ENCODE measurements at places on chromosomes 6 and 20. TPM values are rescaled to one million over a fixed set of nuclear protein-coding genes. Genes with fewer than 3 reads are reported as not detected.

Gene PRL
- not detected for polyA plus RNA-seq

Gene SPATS1
- polyA plus RNA-seq = not detected

Gene RCAN2
- polyA plus RNA-seq = 4.9 TPM

GRCh38 chr20:16049529-16050093 is 523.6 kb downstream of the KIF16B start:
- no peak overlapping the region for H3K27ac ChIP-seq
- H3K4me1 ChIP-seq = no peaks in the 10 kb centered on the region
- no peaks in the 10 kb centered on the region for H3K36me3 ChIP-seq
- DNase-seq = no peak

DNA sequence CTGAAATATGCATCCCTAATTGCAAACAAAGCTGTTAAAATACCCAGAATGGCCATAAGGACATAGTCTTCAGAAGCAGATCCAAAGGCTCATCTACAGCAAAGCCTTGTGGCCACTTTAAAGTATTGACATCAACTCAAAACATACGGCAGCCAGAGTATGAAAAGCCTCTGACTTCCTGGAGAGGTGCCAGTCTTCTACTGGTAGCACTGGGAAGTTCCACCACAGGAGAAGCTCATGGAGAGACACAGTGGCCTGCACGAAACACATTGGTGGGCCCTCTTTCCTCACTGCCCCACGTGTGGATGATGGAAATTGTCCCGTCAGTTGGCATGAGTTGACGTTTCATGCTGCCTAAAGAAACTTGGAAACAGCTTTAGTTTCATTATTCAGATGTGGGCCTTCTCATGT is 202.6 kb upstream of the HEY2 start:
- H3K27me3 ChIP-seq = no peaks in the 10 kb centered on the region
- DNase-seq = peak; percentile 13
- H3K36me3 ChIP-seq = no peaks in the 10 kb centered on the region
- no peaks in the 10 kb centered on the region for H3K4me1 ChIP-seq
- H3K4me3 ChIP-seq = no peak overlapping the region
- no peak overlapping the region for H3K27ac ChIP-seq

DNA sequence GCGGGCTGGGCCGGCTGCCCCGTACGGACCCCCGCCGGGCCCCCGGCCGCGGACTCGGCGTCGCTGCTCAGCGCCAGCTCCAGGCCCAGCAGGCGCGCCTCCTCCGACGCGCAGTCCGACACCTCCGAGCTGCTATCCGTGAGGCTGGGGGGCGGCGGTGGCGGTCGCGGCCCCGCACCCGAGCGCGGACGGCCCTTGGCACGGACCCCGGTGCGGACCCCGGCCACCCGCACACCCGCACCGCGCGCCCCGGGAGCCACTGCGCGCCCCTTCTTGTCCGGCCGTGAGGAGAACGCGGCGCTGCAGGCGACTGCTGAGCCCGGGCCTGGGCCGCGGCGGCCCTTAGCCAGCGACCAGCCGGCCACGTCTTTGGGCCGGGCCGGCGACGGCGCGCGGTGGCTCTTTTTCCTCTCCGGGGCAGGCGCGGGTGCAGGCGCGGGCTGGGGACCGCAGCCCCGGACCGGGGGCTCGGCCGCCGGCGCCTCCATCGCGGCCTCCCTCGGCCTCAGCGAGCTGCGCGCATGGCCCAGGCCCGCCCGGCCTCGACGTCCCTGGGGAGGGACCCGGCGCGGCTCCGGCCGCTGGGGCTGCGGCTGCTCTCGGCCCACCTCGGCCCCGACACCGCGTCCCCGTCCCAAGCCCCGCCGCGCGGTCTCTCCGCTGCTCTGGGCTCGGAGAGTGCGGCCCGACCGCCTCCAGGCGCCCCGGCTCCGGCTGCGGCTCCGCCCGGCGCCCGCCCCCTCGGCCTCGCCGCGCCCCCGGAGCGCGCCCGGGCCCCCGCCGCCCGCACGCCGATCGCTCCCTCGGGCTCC is 12.9 kb upstream of the TLDC2 start:
- H3K27ac ChIP-seq = peak overlapping the region; percentile 59
- H3K4me1 ChIP-seq = no peaks in the 10 kb centered on the region
- H3K4me3 ChIP-seq = peak overlapping the region; percentile 66
- no peaks in the 10 kb centered on the region for H3K36me3 ChIP-seq
- DNase-seq = no peak

DNA sequence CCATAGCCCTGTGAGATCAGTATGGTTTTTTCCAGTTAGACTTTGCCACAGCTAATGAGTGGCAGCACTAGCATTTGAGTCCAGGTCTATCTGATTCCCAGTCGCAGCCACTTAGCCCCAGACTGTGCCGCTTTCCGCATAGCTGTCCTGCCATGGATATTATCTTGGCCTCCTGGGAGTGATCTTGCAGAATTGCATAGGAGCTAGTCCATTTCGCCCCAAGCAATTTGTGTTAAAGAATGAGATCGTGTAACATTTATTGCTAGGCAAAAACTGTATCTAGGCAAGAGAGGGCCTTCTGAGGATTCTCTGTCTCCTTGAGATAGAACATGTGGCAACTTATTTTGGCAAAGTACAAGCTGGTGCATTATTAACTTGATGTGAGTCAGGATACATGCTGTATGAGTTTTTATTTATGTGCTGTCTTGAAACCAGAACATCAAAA is 74.2 kb downstream of the EZR start:
- H3K4me1 ChIP-seq = no peaks in the 10 kb centered on the region
- no peak for DNase-seq
- no peak overlapping the region for H3K27ac ChIP-seq
- H3K36me3 ChIP-seq = no peaks in the 10 kb centered on the region

- no peaks in the 10 kb centered on the region for H3K36me3 ChIP-seq
- H3K4me3 ChIP-seq = no peak overlapping the region
- peak; percentile 62 for DNase-seq
- no peaks in the 10 kb centered on the region for H3K27me3 ChIP-seq
- H3K4me1 ChIP-seq = peaks cover 21% of the 10 kb centered on the region
- no peak overlapping the region for H3K27ac ChIP-seq
Measured at GRCh38 chr6:1316489-1316971, 4.6 kb downstream of the FOXQ1 start.

DNA sequence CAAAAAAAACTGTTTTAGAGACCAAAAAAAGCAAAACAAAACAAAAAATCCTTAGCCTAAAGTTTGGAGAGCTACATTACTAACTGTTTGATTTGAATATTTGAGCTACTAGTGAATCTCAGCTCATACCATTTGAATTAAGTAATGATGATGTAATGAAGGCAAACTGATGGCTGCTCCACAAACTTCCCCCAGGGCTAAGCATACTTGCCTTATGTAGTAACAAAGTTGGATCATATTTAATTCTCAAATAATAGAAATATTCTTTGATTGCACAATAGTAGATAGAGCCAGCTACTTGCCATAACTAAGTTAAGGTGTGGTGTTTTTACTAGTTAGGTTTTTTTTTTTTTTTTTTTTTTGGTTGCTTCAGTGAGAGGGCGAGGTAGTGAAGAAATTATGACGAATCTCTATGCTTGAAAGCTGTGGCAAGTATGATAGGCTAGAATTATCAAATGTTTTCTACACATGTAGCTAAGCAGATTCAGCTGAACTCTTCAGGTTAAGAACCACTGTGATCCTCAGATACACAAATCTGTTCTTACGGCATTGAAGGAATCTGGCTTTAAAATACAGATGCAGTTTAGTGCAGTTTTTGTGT is 2.9 kb downstream of the RAB32 start:
- peaks cover 8% of the 10 kb centered on the region for H3K4me1 ChIP-seq
- no peak overlapping the region for H3K27ac ChIP-seq
- DNase-seq = peak; percentile 11
